H1 (cell line): ENCODE measurements at places on chromosomes 11 and 22. TPM values are rescaled to one million over a fixed set of nuclear protein-coding genes. Genes with fewer than 3 reads are reported as not detected.

OR51E2 gene
- not detected in 2 replicates for total RNA-seq

DNA sequence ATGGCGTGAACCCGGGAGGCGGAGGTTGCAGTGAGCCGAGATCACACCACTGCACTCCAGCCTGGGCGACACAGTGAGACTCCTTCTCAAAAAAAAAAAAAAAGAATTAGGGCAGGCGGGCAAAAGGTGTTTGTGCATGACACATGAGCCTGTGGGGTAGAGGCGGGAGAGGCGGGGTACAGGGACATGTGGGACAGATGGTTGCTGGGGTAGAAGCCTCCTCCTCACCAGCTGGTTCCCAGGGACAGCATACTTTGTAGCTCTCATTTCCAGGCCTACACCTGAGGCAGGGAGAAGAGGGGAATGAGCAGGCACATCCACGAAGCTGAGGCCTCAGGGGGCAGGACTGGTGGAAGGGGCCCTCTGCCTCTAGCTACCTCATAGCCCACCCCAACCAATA lies 23.7 kb downstream of the YWHAH start:
- H3K4me1 ChIP-seq: no peaks in the 10 kb centered on the region
- H3K36me3 ChIP-seq: no peaks in the 10 kb centered on the region
- H3K27me3 ChIP-seq: peaks cover 7% of the 10 kb centered on the region; the same call in 1 of the 2 replicates
- no peak overlapping the region for H3K4me3 ChIP-seq

GRCh38 chr22:20298110-20298802 lies 21.6 kb downstream of the DGCR6L start:
- H3K36me3 ChIP-seq: no peaks in the 10 kb centered on the region
- H3K4me1 ChIP-seq: peaks cover 4% of the 10 kb centered on the region; the same call in 1 of the 2 replicates
- H3K27me3 ChIP-seq: peaks cover 27% of the 10 kb centered on the region
- peak overlapping the region; percentile 66 for H3K4me3 ChIP-seq
- no peak for DNase-seq

TIGD3 gene
- 0.88 and 1.3 TPM in 2 replicates for total RNA-seq

DNA sequence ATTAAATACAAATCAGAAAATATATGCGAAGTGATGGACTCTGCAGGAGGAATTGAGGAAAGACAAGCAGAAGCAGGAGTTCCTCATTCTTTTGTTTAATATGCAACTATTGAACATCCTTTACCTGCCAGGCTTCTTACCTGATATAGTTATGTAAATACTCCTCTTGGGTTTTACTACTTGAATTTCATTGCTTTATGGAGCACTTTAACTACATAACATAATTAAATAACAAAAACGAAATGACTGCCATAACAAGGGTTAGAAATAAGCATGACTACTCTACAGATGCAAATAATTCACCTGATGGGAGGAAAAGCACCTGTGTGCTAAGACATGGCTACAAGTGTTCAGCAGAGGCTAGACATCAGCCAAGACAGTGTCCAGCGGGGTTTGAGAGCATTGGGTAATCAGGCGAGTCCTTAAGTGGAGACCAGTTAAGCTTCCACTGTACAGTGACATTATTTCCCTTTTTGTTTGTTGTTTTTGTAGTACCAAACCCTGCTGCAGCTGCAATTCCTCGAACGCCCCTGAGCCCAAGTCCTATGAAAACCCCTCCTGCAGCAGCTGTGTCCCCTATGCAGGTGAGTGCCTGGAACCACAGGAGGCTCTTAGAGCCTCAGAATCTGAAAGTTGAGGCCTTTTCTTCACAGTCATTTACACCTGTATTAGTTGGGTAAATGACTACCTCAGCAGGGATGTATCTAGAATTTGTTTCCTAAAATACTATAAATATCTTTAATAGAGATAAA lies 67.4 kb downstream of the SPECC1L start:
- no peak overlapping the region for H3K4me3 ChIP-seq
- H3K36me3 ChIP-seq: peaks cover 54% of the 10 kb centered on the region
- H3K4me1 ChIP-seq: peaks cover 13% of the 10 kb centered on the region
- no peak for DNase-seq
- H3K27ac ChIP-seq: 0 out of 2 replicates have a peak overlapping the region, but pooled peaks have one; percentile 1

GRCh38 chr11:61975638-61976419 lies 8.4 kb upstream of the FTH1 start:
- H3K36me3 ChIP-seq: no peaks in the 10 kb centered on the region
- H3K27ac ChIP-seq: no peak overlapping the region
- no peak for DNase-seq

DNA sequence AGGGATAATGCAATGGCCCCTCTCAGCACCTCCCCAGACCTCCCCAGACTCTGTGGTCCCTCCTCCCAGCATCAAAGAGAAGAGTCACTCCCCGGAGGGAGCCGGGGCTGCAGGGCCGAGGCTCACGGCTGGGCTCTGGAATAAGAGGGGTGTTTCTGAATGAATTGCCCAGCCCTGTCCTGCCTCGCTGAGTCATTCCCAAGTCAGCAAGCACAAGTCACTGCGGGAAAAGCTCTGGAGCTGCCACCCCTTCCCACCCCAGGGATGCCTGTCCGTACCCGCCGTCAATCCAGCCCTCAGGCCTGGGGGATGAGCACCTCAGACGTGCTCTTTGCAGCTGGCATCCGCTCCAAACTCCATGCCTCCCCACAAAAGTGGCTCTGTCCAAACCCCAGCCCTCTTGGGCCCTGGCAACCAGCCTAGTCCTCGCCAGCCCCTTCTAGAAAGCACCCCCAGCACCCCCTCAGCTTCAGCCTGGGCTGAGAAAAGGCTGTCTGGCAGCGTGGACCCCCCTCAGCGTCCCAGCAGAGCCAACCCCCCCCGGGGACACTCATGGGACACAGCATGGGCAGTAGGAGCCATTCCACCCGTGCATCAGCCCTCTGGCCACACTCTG lies 22.7 kb downstream of the CELSR1 start:
- H3K36me3 ChIP-seq: no peaks in the 10 kb centered on the region
- H3K4me1 ChIP-seq: peaks cover 8% of the 10 kb centered on the region
- H3K27me3 ChIP-seq: no peaks in the 10 kb centered on the region
- no peak overlapping the region for H3K4me3 ChIP-seq

GRCh38 chr22:35307892-35308291 lies 8.2 kb downstream of the TOM1 start:
- no peaks in the 10 kb centered on the region for H3K4me1 ChIP-seq
- no peaks in the 10 kb centered on the region for H3K27me3 ChIP-seq
- no peak for DNase-seq

RAB39A gene
- total RNA-seq: 17.9 and 19.1 TPM in 2 replicates

- no peaks in the 10 kb centered on the region for H3K27me3 ChIP-seq
- peak; percentile 90 for DNase-seq
- H3K27ac ChIP-seq: no peak overlapping the region
These were observed 8.4 kb upstream of the CCKBR start for GRCh38 chr11:6251120-6251733.

DNAJB13 gene
- total RNA-seq: 0.54 TPM in 1 of 2 replicates, not detected in the other

GRCh38 chr11:123183391-123184099 lies 11.5 kb downstream of the CLMP start:
- no peaks in the 10 kb centered on the region for H3K36me3 ChIP-seq
- DNase-seq: no peak
- H3K4me1 ChIP-seq: peaks cover 5% of the 10 kb centered on the region
- no peaks in the 10 kb centered on the region for H3K27me3 ChIP-seq
- H3K27ac ChIP-seq: no peak overlapping the region
- no peak overlapping the region for H3K4me3 ChIP-seq

TECTA gene
- 0.77 and 1.0 TPM in 2 replicates for total RNA-seq

DNA sequence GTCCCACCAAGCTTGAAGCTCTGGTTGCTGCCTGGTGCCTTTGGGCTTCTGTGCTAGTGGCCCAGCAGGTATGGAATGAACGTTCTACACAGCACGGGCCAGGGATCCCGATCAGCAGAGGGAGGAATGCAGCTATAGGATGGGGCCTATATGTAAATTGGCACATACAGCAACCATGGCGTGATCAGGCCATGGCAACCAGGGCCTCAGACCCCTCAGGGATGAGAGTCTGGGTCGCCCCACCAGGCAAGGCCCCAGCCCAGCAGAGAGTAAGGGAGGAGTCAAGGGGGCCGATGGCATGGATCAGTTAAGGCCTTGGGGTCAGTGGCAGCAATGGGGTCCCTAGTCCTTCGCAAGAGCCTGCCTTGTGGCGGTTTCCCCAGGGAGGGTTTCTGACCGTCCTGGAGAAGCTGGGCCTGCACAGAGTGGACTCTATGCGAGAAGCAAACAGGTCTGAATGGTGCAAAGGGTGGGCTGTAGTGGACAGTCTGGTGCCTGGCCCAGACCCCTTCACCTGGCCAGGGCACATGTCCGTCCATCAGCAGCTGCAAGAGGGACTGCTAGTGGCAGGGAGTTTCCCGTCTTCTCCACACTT lies 98.6 kb downstream of the RPS6KA4 start:
- no peaks in the 10 kb centered on the region; the same call in 1 of the 2 replicates for H3K27me3 ChIP-seq
- H3K27ac ChIP-seq: no peak overlapping the region
- no peaks in the 10 kb centered on the region for H3K4me1 ChIP-seq
- no peak for DNase-seq
- H3K4me3 ChIP-seq: no peak overlapping the region
- no peaks in the 10 kb centered on the region for H3K36me3 ChIP-seq

CNIH2 gene
- total RNA-seq: 15.8 and 17.0 TPM in 2 replicates

- no peak overlapping the region for H3K4me3 ChIP-seq
- no peak for DNase-seq
- no peak overlapping the region for H3K27ac ChIP-seq
- peaks cover 49% of the 10 kb centered on the region for H3K27me3 ChIP-seq
- H3K4me1 ChIP-seq: no peaks in the 10 kb centered on the region
These were observed 908 bp downstream of the TRPM5 start for GRCh38 chr11:2443406-2443805.

- 0 out of 2 replicates have a peak, but pooled peaks cover 3% of the 10 kb centered on the region for H3K4me1 ChIP-seq
- no peaks in the 10 kb centered on the region for H3K27me3 ChIP-seq
- H3K36me3 ChIP-seq: no peaks in the 10 kb centered on the region
- H3K27ac ChIP-seq: no peak overlapping the region
- H3K4me3 ChIP-seq: no peak overlapping the region
- no peak for DNase-seq
These were observed 13.7 kb downstream of the PACS1 start for GRCh38 chr11:66083767-66084166.

- H3K4me1 ChIP-seq: no peaks in the 10 kb centered on the region
- no peaks in the 10 kb centered on the region for H3K27me3 ChIP-seq
- no peak overlapping the region for H3K4me3 ChIP-seq
These were observed 22.5 kb downstream of the CAT start for GRCh38 chr11:34461215-34461614.

GRCh38 chr11:119087123-119087522 lies 2.4 kb downstream of the HMBS start:
- H3K36me3 ChIP-seq: 0 out of 2 replicates have a peak, but pooled peaks cover 5% of the 10 kb centered on the region
- H3K4me3 ChIP-seq: no peak overlapping the region
- DNase-seq: no peak

ANO3 gene
- total RNA-seq: not detected in 2 replicates

DNA sequence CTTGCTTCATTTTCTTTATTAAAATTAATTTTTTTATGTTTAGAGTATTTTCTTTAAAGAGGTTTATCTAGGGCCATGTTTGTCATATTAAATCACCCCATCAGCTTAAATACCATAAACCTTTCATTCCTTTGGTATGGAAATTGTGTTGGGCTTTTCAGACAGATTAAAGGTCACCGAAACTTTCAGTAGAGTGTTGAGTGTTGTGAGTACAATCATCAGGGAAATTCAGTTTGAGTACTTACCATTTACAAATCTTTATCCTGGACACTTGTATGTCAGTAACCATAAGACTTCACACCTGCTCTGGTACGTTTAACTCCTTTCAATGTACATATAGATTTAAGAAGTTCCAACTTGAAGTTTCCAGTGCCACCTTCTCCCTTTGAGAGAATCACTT lies 12.0 kb downstream of the PRMT3 start:
- no peaks in the 10 kb centered on the region for H3K27me3 ChIP-seq
- H3K4me3 ChIP-seq: no peak overlapping the region
- no peak overlapping the region for H3K27ac ChIP-seq
- no peak for DNase-seq

- no peaks in the 10 kb centered on the region for H3K36me3 ChIP-seq
- DNase-seq: no peak
- H3K4me1 ChIP-seq: no peaks in the 10 kb centered on the region
- H3K27ac ChIP-seq: no peak overlapping the region
These were observed 96.1 kb downstream of the FDX1 start for GRCh38 chr11:110525883-110526282.

DNA sequence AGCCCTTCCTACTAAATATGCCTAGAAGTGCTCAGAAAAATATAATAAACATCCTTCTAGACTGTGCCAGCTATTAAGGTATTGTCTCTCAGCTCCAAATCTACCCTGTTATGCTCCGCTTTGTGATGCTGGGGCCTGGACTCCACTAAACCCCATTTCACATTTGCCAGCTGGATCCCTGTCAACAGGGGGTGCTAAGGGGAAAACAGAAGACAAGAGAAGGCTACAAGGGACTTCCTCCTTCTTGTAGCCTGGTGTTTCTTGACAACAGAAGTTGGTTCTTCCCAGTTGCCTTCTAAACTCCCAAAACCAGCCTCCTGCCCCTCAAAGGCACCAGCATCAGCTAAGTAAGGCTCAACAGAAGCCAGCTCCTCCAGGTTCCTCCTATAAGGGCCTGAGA lies 5.2 kb downstream of the NUMA1 start:
- H3K27me3 ChIP-seq: no peaks in the 10 kb centered on the region
- no peak overlapping the region for H3K4me3 ChIP-seq
- H3K36me3 ChIP-seq: no peaks in the 10 kb centered on the region; the same call in 1 of the 2 replicates
- no peak for DNase-seq
- H3K27ac ChIP-seq: no peak overlapping the region

GRCh38 chr22:46587492-46588278 lies 32.5 kb upstream of the GRAMD4 start:
- DNase-seq: no peak
- H3K27me3 ChIP-seq: no peaks in the 10 kb centered on the region
- H3K4me3 ChIP-seq: no peak overlapping the region
- no peaks in the 10 kb centered on the region for H3K36me3 ChIP-seq
- no peak overlapping the region for H3K27ac ChIP-seq
- H3K4me1 ChIP-seq: peaks cover 30% of the 10 kb centered on the region

- no peaks in the 10 kb centered on the region for H3K27me3 ChIP-seq
- H3K36me3 ChIP-seq: no peaks in the 10 kb centered on the region
- H3K4me1 ChIP-seq: peaks cover 5% of the 10 kb centered on the region; the same call in 1 of the 2 replicates
- H3K4me3 ChIP-seq: no peak overlapping the region
These were observed 494.8 kb downstream of the MN1 start for GRCh38 chr22:27306771-27307170.

ZNF214 gene
- total RNA-seq: 3.2 and 5.0 TPM in 2 replicates

- no peak overlapping the region for H3K27ac ChIP-seq
- H3K27me3 ChIP-seq: peaks cover 34% of the 10 kb centered on the region
- no peak for DNase-seq
- H3K4me3 ChIP-seq: peak overlapping the region; percentile 86
- H3K36me3 ChIP-seq: peaks cover 12% of the 10 kb centered on the region; the same call in 1 of the 2 replicates
These were observed 3.1 kb upstream of the ADM start for GRCh38 chr11:10301656-10302358.

NUDT8 gene
- 8.3 and 8.9 TPM in 2 replicates for total RNA-seq

NLRP14 gene
- 0.08 TPM in 1 of 2 replicates, not detected in the other for total RNA-seq

LRRC32 gene
- total RNA-seq: 0.44 and 0.99 TPM in 2 replicates

DNA sequence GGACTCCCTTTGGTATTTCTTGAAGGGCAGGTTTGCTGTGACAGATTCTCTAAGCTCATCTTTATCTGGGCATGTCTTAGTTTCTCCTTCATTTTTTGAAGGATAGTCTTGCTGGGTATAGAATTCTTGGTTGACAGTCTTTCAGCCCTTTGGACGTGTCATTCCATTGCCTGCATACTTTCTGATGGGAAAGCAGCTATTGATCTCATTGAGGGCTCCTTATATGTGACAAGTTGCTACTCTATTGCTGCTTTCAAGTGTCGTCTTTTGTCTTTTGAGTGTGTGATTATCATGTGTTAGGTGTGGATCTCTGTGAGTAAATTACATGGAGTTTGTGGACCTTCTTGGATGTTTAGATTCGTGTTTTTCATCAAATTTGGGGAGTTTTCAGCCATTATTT lies 21.9 kb downstream of the IGHMBP2 start:
- H3K27ac ChIP-seq: no peak overlapping the region
- no peak for DNase-seq
- peaks cover 31% of the 10 kb centered on the region for H3K36me3 ChIP-seq
- no peak overlapping the region for H3K4me3 ChIP-seq

PARVA gene
- 13.5 and 14.3 TPM in 2 replicates for total RNA-seq

CTTN gene
- total RNA-seq: 207 and 216 TPM in 2 replicates
